ENCODE measurements at places on chromosomes 5 and 9.
A peak's percentile ranks its signal among the peaks of the same experiment; 100 is the strongest.

GRCh38 chr9:128365525-128365924 lies 5.6 kb upstream of the URM1 start:
- peaks cover 28% of the 10 kb centered on the region for H3K4me1 ChIP-seq
- no peaks in the 10 kb centered on the region for H3K36me3 ChIP-seq
- H3K27me3 ChIP-seq = no peaks in the 10 kb centered on the region
- H3K27ac ChIP-seq = no peak overlapping the region
- DNase-seq = no peak
- no peak overlapping the region for H3K4me3 ChIP-seq

GRCh38 chr5:80973027-80973426 lies 12.9 kb downstream of the RASGRF2 start:
- H3K4me1 ChIP-seq = peaks cover 6% of the 10 kb centered on the region
- no peak for DNase-seq
- no peak overlapping the region for H3K27ac ChIP-seq

- no peaks in the 10 kb centered on the region for H3K27me3 ChIP-seq
- H3K4me3 ChIP-seq = no peak overlapping the region
- no peak for DNase-seq
- no peak overlapping the region for H3K27ac ChIP-seq
- no peaks in the 10 kb centered on the region for H3K36me3 ChIP-seq
Measured at GRCh38 chr9:7613931-7614330, 185.6 kb downstream of the DMAC1 start.

DNA sequence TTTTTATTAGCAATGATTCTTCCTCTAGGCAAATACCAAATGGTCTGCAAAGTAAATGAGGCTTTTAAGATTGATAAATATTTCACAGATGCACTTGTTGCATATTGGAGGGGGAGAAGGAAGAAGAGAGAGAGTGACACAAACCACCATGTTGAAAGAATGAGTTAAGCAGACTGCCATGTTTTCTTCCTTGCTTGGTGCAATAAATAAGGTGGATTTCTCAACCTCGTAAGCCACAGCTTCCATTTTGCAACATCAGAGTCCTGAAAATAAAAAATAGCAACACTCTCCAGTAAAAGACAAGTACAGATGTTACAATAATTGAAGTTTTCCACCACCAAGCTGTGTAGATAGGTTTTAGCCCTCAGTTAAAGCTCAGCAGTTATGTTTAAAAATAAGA lies 202.9 kb downstream of the SGCD start:
- no peaks in the 10 kb centered on the region for H3K4me1 ChIP-seq
- no peak for DNase-seq
- no peaks in the 10 kb centered on the region for H3K27me3 ChIP-seq
- H3K36me3 ChIP-seq = no peaks in the 10 kb centered on the region

GRCh38 chr5:143395638-143396352 lies 7.7 kb downstream of the NR3C1 start:
- no peaks in the 10 kb centered on the region for H3K36me3 ChIP-seq
- DNase-seq = no peak
- H3K4me3 ChIP-seq = peak overlapping the region; percentile 92
- H3K4me1 ChIP-seq = peaks cover 94% of the 10 kb centered on the region
- no peak overlapping the region for H3K27ac ChIP-seq

DNA sequence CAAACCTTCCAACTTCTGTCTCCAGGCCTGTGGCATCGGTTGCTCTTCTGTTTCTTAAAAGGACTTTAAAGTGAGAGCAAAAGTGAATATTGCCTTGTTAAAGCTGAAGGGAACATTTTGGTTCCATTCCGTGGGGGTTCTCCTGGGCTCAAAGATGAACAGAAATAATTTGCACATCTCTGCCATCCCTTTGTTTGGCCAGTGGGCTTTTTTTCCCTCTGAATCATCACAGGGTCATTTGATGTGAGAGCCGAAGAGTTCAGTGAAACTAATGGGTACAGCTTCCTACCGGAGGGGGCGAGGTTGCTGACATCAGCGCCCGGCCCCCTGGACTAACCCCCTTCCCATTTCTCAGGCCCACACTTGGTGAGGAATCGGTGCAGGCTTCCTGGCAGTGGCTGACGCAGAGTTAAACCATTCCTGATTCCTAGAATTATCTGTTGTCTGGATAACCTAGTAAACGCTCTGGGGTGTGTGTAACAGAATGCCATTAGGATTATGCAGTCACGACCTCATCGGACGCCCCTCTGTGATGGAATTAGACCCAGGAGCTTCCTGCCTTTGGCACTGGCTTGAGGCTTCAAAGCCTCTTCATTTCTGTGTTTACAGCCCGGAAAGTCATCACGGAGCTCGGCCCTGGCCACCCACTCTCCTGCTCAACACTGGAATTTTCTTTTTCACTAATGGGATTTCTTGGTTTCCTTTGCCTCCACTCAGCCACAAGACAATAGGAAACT lies 61.6 kb upstream of the RPL26L1 start:
- no peak for DNase-seq
- peak overlapping the region; percentile 24 for H3K4me3 ChIP-seq
- peaks cover 56% of the 10 kb centered on the region for H3K4me1 ChIP-seq

DNA sequence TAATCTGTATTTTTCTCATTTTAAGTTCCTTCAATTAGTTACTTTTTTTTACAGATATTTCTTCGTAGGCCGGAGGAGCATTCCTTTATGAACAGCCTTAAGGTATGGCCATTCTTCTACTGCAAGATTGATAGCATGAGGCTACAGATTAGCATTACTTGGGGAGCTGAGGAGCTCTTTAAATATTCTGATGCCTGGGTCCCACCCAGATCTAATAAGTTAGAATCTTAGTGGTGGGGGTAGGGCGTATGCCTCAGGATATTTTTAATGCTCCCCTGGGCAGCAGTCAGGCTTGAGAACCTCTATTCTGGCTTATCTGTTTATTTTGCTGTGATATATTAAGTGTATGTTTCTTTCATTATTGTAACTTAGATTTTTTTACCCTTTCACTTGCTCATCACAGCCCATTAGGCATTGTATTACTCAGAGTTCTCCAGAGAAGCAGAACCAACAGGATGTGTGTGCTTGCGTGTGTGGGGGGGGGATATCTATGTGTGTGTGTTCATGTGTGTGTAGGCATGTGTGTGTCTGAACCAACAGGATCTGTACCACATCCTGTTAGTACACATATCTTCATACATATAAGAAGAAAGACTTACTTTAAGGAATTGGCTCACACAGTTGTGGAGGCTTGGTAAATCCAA lies 91.8 kb upstream of the MTAP start:
- H3K27ac ChIP-seq = no peak overlapping the region
- no peaks in the 10 kb centered on the region for H3K27me3 ChIP-seq
- no peak for DNase-seq
- H3K4me1 ChIP-seq = no peaks in the 10 kb centered on the region
- H3K4me3 ChIP-seq = no peak overlapping the region

DNA sequence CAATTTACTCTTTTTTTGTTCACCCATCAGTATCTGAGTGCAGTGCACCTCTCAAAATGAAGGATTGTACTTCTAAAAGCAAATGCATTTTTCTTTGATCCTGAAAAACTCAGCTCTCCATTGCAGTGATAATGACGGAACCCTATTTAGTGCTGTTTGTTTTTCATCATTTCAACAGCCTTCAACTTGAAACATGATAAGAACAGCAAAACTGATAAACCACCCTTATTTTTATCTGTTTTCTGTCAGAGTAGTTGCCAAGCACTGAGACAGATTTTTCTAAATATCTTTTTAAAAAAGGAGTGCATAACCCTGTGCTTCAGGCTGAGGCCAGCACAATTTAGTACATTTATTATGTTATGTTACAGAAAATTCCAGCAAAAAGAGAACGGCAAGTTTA lies 549.8 kb upstream of the DMAC1 start:
- DNase-seq = no peak
- H3K27me3 ChIP-seq = no peaks in the 10 kb centered on the region
- H3K27ac ChIP-seq = no peak overlapping the region
- H3K4me3 ChIP-seq = no peak overlapping the region
- H3K36me3 ChIP-seq = no peaks in the 10 kb centered on the region

DNA sequence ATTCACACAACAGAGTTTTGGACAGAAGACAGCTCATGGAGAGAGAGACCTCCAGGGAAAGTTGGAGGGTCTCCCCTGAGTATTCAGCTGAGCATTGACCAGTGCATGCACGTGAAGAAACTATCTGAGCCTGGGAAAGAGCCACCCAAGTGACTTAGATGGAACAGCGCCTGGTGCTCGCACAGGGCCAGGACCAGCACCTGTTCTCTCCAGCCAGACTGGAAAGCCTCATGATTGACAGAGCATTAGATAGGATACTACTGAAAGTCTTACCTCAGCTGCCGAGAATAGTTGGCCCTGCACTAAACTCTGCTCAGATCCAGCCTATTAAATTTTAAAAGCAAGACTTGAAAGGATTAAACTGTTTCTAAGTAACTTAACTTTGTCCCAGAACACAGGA lies 28.3 kb upstream of the NEURL1B start:
- no peaks in the 10 kb centered on the region for H3K36me3 ChIP-seq
- H3K4me3 ChIP-seq = no peak overlapping the region
- DNase-seq = no peak
- H3K4me1 ChIP-seq = no peaks in the 10 kb centered on the region

DNA sequence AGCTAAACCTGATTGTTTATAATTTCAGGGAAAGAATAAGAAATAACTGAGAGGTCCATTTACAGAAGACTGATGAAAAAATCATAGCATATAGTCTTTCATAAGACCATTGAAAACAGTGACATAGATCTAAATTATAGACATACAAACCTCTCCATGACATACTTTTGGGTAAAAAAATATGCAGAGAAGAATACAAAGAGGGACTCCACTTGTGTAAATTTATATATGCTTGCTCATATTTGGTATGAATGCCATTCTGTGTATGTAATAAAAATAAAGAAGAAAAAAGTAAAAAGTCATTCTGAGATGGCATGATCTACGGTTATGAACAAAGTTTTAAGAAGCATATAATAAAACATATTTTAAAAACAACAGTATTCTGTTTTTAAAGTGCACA lies 310.7 kb downstream of the ASTN2 start:
- no peaks in the 10 kb centered on the region for H3K27me3 ChIP-seq
- H3K27ac ChIP-seq = no peak overlapping the region
- no peak for DNase-seq
- no peaks in the 10 kb centered on the region for H3K36me3 ChIP-seq
- no peaks in the 10 kb centered on the region for H3K4me1 ChIP-seq
- no peak overlapping the region for H3K4me3 ChIP-seq

- peaks cover 13% of the 10 kb centered on the region for H3K4me1 ChIP-seq
- no peaks in the 10 kb centered on the region for H3K27me3 ChIP-seq
- no peak for DNase-seq
- H3K4me3 ChIP-seq = no peak overlapping the region
- no peak overlapping the region for H3K27ac ChIP-seq
Measured at GRCh38 chr9:137383081-137383783, 39.7 kb downstream of the EXD3 start.

DNA sequence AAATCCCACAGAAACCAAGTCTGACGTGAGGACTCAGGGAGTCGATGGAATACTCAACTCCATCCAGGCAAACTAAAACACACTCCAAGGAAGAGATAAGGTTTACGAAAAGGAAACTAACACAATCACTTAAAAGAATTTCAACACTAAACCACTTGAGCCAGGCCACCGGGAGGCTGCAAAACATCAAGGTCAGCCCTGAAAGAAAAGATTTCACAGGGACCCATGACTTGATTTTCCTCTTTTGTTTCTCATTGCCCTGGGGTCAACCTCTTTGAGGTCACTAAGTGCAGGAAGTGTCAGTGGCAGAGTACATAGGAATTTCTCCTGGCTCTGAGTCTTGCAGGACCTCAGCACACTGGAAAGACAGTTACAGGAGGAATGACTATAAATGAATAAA lies 77.8 kb upstream of the TARS1 start:
- no peak for DNase-seq
- no peaks in the 10 kb centered on the region for H3K36me3 ChIP-seq

DNA sequence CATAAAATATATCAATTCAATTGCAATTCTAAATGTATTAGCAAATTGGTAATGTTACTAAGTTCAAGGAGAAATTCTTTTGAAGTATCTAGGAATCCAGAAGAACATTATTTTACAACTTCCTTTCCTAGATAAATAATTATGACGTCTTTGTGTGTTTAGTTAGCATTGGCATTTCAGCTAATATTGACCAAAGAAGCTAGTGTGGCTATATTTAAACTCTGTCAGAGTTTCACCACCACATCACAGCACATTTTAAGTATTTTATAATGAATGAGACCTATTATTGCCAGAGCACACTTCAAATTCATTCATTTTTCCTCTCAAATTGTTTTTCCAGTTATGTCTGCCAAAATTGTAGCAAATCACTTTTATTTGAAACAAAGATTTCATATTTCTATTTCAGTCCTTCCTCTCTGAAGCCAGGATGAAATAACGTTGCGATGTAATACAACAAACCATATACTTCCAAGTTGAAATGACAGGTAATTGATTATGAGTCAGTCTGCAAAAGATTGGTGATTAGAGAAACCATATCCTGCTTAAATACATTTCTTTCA lies 18.9 kb downstream of the PLK2 start:
- H3K4me1 ChIP-seq = no peaks in the 10 kb centered on the region
- no peak for DNase-seq
- no peak overlapping the region for H3K27ac ChIP-seq
- H3K36me3 ChIP-seq = no peaks in the 10 kb centered on the region
- no peaks in the 10 kb centered on the region for H3K27me3 ChIP-seq

DNA sequence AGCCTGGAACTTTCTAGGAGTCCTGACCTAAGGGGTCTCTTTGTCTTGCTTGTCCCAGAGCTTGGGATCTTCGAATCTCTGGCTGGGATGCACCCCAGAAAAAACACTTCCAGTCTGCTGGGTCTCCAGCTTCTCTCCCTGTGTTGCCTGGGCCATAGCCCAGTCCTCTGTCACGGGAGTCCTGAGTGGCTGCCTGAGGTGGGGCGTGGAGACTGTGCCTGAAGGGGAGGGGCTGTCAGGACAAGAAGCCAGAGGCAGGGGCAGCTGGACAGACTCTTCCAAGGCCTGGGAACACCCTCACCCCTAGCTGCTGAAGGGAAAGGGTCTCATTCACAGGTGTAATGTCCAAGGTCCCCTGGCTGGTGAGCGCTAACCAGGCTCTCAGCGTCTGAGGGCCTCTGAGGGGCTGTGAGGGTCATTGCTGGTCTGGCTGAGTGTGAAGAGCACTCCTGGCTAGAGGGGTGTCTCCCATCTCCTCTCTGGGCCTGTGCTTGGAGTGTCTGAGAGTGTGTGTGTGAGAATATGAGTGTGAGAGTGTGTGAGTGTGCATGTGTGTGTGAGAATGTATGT lies 20.4 kb upstream of the COL27A1 start:
- H3K36me3 ChIP-seq = no peaks in the 10 kb centered on the region
- H3K27me3 ChIP-seq = no peaks in the 10 kb centered on the region
- no peak overlapping the region for H3K4me3 ChIP-seq

DNA sequence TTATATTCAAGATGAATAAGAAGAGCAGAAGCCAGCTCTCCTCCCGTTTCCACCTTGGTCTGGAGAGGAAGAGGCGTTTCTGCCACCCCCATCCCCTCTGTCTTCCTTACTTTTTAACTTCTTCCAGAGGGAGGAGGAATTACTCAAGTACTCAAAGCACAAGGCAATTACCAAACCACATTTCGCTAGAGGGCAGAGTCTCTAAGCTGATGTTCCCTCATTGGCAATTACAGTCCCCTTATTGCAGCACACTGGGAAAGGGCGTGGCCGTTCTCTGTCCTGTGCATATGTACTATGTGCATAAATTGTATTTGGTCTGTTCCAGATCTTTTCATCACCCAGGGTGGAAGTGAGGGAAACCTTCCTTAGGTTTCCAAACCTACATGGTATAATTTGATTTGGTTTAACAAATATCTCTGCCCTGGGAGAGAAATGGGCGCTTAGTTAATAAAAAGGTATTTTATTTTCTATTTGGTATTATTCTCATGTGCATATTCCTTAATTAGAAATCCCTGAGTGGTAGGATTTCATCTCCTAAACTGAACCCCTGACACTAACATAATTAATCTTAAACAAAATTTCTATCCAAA lies 29.8 kb upstream of the ALDOB start:
- H3K36me3 ChIP-seq = no peaks in the 10 kb centered on the region
- no peaks in the 10 kb centered on the region for H3K4me1 ChIP-seq
- peaks cover 4% of the 10 kb centered on the region for H3K27me3 ChIP-seq
- DNase-seq = peak; percentile 58
